ENCODE measurements at places on chromosomes 2 and 18. TPM values are rescaled to one million over a fixed set of nuclear protein-coding genes. Genes with fewer than 3 reads are reported as not detected.
A peak's percentile ranks its signal among the peaks of the same experiment; 100 is the strongest.

- DNase-seq: no peak
Observed at GRCh38 chr2:149463328-149464002, 124.1 kb downstream of the MMADHC start.

DNA sequence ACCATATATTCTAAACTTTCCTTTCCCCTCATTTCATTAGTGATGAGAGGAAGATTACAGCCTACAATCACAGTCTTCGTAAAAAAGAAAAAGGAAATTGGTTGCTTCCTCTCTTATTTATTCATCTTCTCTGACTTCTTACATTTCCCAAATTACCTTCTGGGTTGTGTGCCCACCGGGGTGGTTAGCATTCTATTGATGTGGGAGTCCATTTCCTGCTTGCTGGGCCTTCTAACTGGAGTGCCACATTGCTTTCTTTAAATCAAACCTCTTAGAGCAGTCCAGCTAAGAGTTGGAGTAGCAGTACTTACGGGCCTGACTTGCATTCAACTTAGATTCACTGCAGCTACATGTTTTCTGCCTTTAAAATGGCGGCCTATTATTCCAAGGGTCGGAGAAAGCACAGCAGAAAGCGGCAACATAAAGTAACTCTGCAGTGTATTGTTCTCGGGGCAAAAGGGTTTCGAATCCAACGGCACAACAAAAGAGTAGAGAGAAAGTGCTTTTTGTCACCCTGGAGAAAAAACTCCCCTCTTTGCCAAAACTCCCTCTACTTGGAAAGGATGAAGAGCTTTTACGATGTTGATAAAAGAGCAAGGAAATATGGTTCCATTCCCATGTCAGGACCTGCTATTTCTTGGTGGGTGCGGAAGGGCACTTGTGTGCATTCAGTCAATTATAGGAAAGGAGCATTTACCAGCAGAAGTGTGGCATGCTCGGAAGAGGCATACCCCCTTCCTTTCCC, 110.6 kb upstream of the DLX2 start:
- DNase-seq: peak; percentile 41

Gene ARHGAP28
- 19.1 TPM for total RNA-seq

Gene CCDC74A
- total RNA-seq: 25.6 TPM

Data from neural progenitor cell (in vitro differentiated cells).